ENCODE measurements at places on chromosomes 3 and 15.

- DNase-seq, result no peak
Observed at GRCh38 chr3:49780080-49780974, 6.0 kb downstream of the IP6K1 start.

DNA sequence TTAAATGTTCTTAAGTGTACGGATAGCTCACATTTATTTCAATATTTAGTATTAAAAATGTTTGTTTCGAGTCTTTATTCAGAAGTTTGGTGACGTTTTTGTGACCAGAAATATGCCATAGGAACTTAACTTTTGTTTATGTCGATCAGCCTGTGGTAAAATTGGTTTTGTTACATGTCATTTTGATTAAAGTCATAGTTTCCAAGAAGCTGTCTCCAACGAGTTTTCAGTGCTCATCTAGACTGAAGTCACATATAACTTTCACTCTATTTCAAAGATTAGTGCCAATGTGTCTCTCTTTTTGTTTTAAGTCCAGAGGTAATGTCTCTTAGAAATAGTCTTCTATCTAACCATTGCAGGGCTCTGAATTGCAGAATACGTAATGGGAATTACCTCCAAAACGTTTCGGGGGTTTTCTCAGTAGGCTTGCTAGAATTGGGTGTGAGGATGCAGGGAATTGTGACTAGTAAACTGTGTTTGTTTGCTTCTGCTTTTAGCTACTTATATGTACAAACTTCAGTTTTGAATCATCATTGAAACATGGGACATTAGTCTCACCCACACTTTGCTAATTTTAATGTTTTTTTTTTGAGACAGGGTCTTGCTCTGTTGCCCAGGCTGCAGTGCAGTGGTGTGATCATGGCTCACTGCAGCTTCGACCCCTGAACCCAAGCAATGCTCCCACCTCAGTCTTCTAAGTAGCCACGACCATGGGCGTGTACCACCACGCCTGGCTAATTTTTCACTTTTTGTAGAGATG lies 3.0 kb downstream of the BUB1B start:
- no peak for DNase-seq

- peak; percentile 55 for DNase-seq
Observed at GRCh38 chr3:5299161-5299560, 111.7 kb downstream of the EDEM1 start.

GRCh38 chr3:181719991-181720680 lies 8.4 kb downstream of the SOX2 start:
- no peak for DNase-seq

All from Caco-2 (cell line).